ENCODE measurements at places on chromosomes 2 and 18. TPM values are rescaled to one million over a fixed set of nuclear protein-coding genes. Genes with fewer than 3 reads are reported as not detected.

DNA sequence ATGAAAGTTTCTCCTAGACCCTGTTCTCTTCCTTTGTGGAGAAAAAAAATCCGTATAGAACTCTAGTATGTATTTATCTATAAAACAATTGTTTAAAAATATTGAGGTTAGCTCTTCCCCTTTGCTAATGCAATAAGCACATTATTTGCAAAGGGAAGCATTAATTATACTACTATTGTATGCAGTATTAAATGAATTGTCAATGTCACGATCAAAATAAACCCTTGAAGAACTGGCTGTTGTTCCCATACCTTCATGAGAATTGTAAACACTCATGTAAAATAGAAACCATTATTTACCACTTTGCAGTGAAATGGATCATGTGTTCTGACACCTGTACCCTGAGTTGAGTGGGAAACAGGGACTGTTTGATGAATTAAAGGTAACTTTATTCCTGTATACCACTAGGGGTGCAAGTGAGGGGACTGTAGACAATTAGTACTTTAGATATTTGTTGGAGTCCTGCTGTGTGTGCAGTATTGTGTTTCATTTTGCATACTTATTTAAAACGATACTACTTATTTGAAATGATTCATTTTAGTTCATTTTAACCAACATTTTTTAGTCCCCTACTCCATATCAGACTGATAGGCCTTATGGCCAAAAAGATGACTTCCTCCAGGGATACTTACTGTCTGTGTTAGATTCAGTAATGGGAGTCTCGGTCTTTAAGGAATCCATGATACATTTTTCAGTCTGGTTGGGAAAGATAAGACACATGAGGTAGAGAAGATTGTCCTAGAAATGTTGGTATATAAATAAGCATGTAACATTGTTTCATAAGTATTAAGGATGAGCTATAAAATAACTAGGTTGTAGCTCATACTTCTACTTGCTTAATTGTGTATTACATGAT, 7.9 kb downstream of the PKP4 start:
- peaks cover 3% of the 10 kb centered on the region for H3K4me1 ChIP-seq
- H3K27me3 ChIP-seq = no peaks in the 10 kb centered on the region

- H3K27me3 ChIP-seq = peaks cover 37% of the 10 kb centered on the region
- no peak overlapping the region for H3K4me3 ChIP-seq
- H3K4me1 ChIP-seq = no peaks in the 10 kb centered on the region
- no peaks in the 10 kb centered on the region for H3K36me3 ChIP-seq
These were observed 46.7 kb downstream of the RPL37A start for GRCh38 chr2:216545359-216545758.

DNA sequence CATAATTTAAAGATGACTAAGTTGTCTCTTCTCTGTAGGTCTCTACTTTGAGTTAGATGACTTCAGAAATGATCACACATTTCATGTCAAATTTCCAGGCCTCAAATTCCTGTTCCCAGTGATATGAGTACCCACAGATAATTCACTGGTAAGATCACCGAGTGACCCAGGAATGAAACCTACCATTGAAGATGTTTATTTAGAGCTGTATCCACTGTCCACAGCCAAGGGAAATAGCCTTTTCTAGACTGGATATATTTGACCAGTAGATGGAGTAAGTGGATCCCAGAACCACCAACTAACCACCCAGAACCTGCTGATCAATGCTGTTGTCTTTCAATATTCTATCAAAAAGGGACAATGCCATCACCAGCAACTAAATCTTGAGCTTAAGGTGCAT, 238.8 kb downstream of the SLC8A1 start:
- H3K27ac ChIP-seq = no peak overlapping the region
- no peak overlapping the region for H3K4me3 ChIP-seq
- H3K27me3 ChIP-seq = no peaks in the 10 kb centered on the region
- DNase-seq = no peak
- no peaks in the 10 kb centered on the region for H3K4me1 ChIP-seq
- no peaks in the 10 kb centered on the region for H3K36me3 ChIP-seq

Gene OXER1
- not detected for total RNA-seq

Gene NEB
- 2.2 TPM for total RNA-seq
